ENCODE measurements at places on chromosomes 7 and 10.

GRCh38 chr10:53406532-53406931 is 633.9 kb upstream of the MBL2 start:
- DNase-seq = no peak

DNA sequence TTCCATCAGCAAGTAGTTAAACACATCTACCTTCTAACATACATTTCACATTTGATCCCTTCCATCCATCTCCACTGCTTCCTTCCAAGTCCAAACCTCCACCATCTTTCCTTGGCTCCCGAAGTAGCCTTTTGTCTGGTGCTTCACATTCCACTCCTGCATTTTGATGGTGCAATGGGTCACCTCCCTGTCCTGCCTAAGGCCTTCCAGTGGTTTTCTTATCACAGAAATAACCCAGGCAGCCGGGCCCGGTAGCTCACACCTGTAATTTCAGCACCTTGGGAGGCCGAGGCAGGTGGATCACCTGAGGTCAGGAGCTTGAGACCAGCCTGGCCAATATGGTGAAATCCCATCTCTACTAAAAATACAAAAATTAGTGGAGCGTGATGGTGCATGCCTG is 44.5 kb downstream of the EMX2 start:
- no peak for DNase-seq

- DNase-seq = no peak
These were observed 112.1 kb upstream of the AFAP1L2 start for GRCh38 chr10:114516356-114516755.

DNA sequence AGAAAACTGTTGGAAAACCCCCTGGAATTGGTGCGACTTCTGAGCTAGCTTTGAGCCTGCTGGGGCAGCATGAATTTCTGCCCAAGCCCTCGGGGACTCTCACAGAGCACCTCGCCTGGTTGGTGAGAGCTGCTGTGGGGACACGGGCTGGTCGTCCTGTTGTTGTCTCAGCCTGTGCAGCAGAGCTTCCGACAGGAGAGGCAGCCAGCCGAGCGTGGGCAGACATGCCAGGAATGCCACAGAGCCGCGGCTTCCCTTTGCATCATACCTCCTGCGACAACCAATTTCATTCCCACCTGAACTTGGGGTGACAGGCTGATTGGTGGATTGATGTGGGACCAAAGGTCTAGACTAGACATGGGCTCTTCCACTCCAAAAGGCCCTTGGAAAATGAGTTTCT is 60.2 kb upstream of the NRBF2 start:
- DNase-seq = no peak

Data from GM18507 (cell line).